NAMALWA (cell line): ENCODE measurements at places on chromosomes 1 and 21.

GRCh38 chr1:198549866-198550265 lies 9.4 kb upstream of the ATP6V1G3 start:
- DNase-seq: no peak

DNA sequence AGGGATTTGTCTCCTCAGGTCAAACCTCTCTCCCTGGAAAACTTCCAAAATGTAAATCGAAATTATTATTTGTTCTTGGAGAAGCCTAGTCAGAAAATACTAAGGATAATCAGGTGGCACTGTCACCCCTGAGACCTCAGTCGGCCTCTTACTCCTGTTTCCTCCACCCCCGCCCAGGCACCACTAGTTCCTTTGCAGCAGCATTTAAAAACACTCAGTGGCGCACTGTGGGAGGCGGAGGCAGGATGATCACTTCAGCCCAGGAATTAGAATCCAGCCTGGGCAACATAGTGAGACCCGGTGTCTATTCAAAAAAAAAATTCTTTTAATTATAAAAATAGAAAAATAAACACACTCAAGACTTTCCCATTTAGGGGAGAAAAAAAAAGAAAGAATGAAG lies 18.0 kb upstream of the IFNAR2 start:
- no peak for DNase-seq

- no peak for DNase-seq
Observed at GRCh38 chr1:6935361-6935883, 150.2 kb downstream of the CAMTA1 start.

DNA sequence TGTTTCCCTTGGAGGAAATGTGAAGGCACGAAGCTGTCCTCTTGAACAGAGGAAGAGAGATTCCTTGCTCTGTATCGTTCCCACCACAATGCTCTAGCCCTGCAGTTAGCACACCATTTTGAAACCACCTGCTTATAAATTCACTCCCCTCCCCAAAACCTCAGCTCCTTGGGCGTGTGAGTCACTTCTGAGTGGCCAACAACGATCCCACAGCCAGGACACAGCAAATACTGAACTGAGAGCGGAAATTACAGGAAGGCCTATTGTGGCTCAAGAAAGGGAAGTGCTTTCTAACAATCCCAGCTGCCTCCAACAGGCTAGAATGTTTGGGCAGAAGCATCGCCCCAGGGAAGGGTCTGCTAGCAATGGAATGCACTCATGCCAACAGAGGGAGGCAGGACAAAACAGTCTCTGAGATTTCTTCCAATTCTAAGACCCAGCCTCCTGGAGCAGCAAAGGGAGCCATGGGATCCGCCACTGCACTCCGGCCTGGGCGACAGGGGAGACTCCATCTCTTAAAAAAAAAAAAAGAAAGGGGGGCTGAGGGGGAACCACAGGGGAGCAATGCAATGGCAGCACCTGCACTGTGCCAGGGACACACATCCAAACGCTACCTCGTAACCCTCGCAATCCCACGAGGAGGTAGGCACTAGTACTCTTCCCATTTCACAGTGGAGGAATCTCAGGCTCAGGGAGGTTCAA lies 1.9 kb downstream of the TMEM53 start:
- peak; percentile 40 for DNase-seq

GRCh38 chr1:175192111-175192629 lies 406 bp downstream of the KIAA0040 start:
- peak; percentile 80 for DNase-seq
